ENCODE measurements at places on chromosomes 1 and 21. TPM values are rescaled to one million over a fixed set of nuclear protein-coding genes. Genes with fewer than 3 reads are reported as not detected.
A peak's percentile ranks its signal among the peaks of the same experiment; 100 is the strongest.

Gene NBPF20
- total RNA-seq = 3.5 TPM

Gene GBP5
- total RNA-seq = 0.10 TPM

Gene NBPF15
- 68.3 TPM for total RNA-seq

- H3K36me3 ChIP-seq = no peaks in the 10 kb centered on the region
- no peak for DNase-seq
- H3K27ac ChIP-seq = no peak overlapping the region
- peaks cover 2% of the 10 kb centered on the region for H3K27me3 ChIP-seq
- H3K4me1 ChIP-seq = no peaks in the 10 kb centered on the region
These were observed 876 bp downstream of the DENND2C start for GRCh38 chr1:114668784-114669561.

DNA sequence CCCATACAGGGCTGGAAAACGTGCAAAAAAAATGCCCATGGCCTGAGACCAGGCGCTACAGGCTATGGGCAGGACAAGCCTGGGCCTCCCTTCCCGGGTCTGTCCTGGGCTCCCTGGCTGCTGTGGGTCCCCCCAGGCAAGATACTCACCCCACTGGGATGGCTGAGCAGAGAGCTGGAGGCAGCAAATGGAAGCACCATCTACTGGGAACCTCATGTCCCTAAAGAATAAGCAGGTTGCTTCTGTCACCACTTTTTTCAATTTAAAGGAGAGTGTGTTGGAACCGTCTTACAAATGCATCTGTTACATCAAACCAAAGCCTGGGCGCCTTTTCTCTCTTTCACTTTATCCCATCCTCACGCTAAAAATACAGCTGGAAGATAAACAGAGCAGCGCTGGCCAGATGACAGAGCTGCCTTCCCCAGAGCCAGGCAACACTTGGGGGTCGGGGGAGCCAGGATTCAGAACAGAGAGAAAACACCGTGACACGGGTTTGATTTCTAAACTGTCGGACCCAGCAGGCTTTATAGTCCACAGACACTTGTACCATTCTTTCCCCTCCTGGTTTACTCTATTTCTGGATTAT is 262.1 kb upstream of the VAMP3 start:
- H3K4me1 ChIP-seq = no peaks in the 10 kb centered on the region
- H3K27me3 ChIP-seq = no peaks in the 10 kb centered on the region
- no peak for DNase-seq
- H3K27ac ChIP-seq = no peak overlapping the region

GRCh38 chr1:246703581-246703980 is 20.6 kb upstream of the SCCPDH start:
- no peaks in the 10 kb centered on the region for H3K27me3 ChIP-seq
- no peaks in the 10 kb centered on the region for H3K4me1 ChIP-seq
- DNase-seq = no peak

GRCh38 chr21:45974073-45975019 is 7.2 kb upstream of the COL6A1 start:
- H3K36me3 ChIP-seq = no peaks in the 10 kb centered on the region
- H3K27ac ChIP-seq = 0 out of 2 replicates have a peak overlapping the region, but pooled peaks have one; percentile 29
- H3K4me3 ChIP-seq = peak overlapping the region; percentile 50
- H3K4me1 ChIP-seq = peaks cover 3% of the 10 kb centered on the region
